ENCODE measurements at places on chromosomes 7 and 10. TPM values are rescaled to one million over a fixed set of nuclear protein-coding genes. Genes with fewer than 3 reads are reported as not detected.

The HHEX gene
- total RNA-seq: 39.3 TPM

The RARRES2 gene
- total RNA-seq: 20.2 TPM

The TMEM168 gene
- 20.7 TPM for total RNA-seq

The BEND7 gene
- 47.8 TPM for total RNA-seq

The CALML3 gene
- total RNA-seq: not detected

The ABCB8 gene
- total RNA-seq: 36.0 TPM

DNA sequence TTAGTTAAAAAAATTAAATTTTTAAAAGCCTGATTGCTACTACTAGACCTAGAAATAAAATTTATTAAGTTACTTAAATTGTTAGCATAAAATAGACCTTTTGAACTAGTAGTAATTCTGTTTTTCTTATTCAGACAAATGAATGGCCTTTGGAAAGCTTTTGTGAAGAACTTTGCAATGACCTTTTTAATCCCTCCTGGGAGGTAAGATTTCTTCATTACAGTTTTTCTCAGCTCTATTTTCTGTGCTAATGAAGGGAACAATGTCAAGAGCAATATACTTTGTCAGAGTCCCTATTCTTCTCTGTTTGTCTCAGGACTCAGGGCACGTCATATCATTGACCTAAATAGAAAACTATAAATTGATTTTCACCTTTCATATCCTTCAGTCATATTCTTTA is 33.5 kb downstream of the BTAF1 start:
- H3K27me3 ChIP-seq: no peaks in the 10 kb centered on the region
- H3K36me3 ChIP-seq: peaks cover 31% of the 10 kb centered on the region
- no peak for DNase-seq
- H3K4me1 ChIP-seq: no peaks in the 10 kb centered on the region
- no peak overlapping the region for H3K4me3 ChIP-seq
- no peak overlapping the region for H3K27ac ChIP-seq

DNA sequence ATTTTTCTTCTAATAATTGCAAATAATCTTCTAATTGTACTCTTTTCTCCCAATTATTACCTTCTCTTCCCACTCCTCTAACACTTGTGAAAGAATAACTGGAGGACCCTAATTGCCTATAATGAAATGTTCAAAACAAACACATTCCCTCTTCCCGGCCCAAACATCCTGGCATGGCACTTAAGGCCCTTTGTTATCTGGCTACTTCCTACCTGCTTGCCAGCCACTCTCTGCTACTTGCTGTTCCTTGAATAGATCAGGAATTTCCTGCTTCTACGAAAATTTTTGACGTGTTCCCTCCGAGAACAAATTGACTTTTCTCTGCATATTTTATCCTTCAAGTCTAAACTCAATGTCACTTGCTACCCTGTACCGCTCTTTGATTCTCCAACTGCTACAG is 56.1 kb upstream of the NOBOX start:
- DNase-seq: no peak
- no peaks in the 10 kb centered on the region for H3K36me3 ChIP-seq
- no peaks in the 10 kb centered on the region for H3K4me1 ChIP-seq
- no peaks in the 10 kb centered on the region for H3K27me3 ChIP-seq

GRCh38 chr7:104978460-104978859 is 35.5 kb upstream of the KMT2E start:
- H3K36me3 ChIP-seq: peaks cover 6% of the 10 kb centered on the region
- DNase-seq: no peak
- H3K27ac ChIP-seq: no peak overlapping the region
- H3K4me3 ChIP-seq: no peak overlapping the region
- peaks cover 60% of the 10 kb centered on the region for H3K4me1 ChIP-seq

DNA sequence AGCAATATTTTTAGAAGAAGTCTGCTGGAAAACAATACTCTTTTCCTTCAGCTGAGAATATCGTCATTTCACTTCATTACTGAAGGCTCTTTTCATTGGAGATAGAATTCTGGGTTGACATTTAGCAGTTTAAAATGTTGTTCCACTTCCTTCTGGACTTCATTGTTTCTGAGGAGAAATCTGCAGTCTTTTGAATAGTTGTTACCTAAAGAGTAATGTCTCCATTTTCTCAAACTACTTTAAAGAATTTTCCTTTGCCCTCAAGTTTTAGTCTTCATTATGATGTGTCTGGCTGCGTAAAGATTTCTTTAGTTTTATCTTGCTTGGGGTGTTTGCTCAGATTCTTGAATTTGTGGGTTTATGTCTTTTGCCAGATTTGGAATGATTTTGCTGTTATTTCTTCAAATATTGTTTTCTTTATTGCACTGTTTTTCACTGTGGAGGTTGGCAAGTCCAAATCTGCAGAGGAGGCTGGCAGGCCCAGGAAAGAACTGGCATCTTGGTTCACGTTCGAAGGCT is 136.3 kb downstream of the DNAJB6 start:
- no peak overlapping the region for H3K27ac ChIP-seq
- no peak overlapping the region for H3K4me3 ChIP-seq
- peaks cover 7% of the 10 kb centered on the region for H3K36me3 ChIP-seq
- DNase-seq: no peak

DNA sequence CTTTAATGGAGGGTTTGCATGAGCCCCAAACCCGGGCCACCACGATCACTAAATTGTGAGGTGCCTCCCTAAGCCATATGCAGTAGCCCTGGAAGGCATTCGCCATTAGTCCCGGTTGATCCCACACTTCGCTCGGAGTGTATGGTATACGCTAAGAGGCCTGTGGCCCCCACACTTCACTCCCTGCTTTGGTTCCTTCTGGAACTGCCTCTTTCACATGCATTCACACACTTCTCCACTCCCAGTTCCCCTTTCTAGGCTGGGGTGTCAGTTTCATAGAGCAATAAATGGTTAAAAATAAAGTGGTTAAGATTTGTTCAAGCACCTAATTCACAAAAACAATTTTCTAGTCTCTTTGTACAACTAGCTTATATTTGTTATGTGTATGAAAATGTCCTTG is 212.1 kb upstream of the KCND2 start:
- H3K36me3 ChIP-seq: no peaks in the 10 kb centered on the region
- H3K4me1 ChIP-seq: no peaks in the 10 kb centered on the region
- no peak overlapping the region for H3K27ac ChIP-seq
- DNase-seq: no peak

- H3K36me3 ChIP-seq: no peaks in the 10 kb centered on the region
- peaks cover 7% of the 10 kb centered on the region for H3K4me1 ChIP-seq
- H3K27ac ChIP-seq: no peak overlapping the region
- peaks cover 6% of the 10 kb centered on the region for H3K27me3 ChIP-seq
- no peak overlapping the region for H3K4me3 ChIP-seq
Observed at GRCh38 chr7:74059681-74060588, 23.7 kb upstream of the LIMK1 start.

All from progenitor cell of endocrine pancreas (in vitro differentiated cells).